NCI-H2029 treated with DMSO at 0.1 percent for 48 hours (cell line): ENCODE measurements at places on chromosomes 12 and 14.

DNA sequence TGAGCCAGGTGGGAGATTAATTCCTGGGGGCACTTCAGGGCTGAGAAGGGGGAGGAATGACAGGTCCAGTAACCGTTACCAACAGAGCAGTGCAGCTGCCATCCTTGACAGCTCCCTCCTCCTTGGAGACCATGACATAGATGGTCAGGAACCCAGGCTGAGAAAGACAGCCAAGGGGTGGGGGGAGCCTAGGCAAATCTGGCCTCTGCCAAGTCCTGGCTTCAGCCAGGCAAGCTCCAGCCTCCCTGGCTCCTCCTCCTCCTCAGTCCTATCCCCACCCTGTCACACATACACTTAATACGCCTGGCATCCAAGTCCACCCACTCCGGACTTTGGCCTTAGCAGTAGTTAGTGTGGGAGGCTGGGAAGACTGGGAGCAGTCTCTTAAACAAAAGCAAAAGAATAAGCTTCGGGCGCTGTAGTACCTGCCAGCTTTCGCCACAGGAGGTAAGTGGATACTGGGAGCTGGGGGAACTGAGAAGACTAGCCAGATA is at the start of gene RDH5:
TSS of gene RDH5 (plus strand) at position 323 of the 494 bp plus-strand sequence. CDS start 792 bp downstream, outside the sequence.
- DNase-seq = no peak

DNA sequence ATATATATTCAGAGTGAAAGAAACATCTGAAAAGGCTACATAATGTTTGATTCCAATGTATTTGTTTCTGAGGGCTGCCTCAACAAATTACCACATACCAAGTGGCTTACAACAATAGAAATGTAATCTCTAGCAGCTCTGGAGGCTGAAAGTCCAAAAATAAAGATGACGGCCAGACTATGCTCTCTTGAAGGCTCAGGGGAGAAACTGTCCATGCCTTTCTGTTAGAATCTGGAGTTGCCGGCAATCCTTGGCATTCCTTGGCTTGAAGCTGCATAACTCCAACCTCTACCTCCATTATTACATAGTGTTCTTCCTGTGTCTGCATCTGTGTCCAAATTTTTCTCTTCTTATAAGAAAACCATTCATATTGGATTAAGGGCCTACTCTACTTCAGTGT is 68.1 kb upstream of the PLEKHG7 start:
- no peak for DNase-seq

- no peak for DNase-seq
Measured at GRCh38 chr12:15774819-15775218, 14.4 kb downstream of the EPS8 start.

DNA sequence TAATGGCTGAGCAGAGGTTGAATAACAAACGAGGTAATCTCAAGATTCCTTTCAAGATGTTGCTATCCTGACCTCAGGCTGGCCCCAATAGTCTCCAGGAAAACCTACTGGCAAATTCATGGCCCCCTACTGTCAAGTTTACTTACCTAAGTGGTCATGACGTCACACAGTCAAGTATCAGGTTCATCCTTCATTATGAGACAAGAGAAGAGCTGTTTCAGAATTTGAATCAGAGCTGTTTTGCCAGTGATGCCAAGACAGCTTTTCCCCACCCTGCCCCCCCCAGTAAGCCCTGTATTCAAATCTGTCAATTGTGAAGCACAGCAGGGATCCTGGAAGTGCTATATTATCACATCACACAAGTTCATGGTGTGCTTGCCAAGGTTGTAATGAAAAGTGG is 509.6 kb downstream of the NOVA1 start:
- no peak for DNase-seq

DNA sequence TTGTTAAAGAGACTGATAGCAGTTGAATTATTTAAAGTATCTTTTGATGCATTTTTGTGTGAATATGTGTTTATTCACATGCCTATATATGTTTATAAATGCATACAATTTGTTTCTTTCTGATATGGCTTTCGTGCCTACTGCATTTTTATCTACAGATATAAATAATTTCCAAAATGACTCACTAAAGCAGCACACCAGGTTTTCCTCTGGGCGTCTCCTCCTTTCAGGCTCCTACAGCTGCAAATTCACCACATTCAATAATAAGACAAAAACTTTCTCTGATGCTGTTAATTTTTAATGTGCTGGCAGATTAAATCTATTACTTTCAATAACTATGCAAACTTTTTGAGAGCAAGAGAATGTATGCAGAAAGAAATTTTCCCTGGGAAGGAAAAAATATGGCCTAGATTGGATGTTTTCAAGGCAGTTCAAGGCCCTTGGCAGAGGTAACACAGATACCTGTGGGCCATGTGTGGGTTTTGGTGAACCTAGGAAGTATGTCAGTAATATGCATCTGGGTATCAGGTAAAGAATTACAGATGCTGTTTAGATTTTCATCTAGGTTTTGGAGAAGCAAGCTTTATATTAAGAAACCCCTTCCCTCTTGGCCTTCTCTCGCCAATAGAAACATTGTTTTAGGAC is 381.8 kb downstream of the EGLN3 start:
- no peak for DNase-seq

- no peak for DNase-seq
Measured at GRCh38 chr14:97703006-97703760, 906.0 kb downstream of the VRK1 start.

GRCh38 chr12:2548081-2548480 is 246.7 kb upstream of the FKBP4 start:
- no peak for DNase-seq

DNA sequence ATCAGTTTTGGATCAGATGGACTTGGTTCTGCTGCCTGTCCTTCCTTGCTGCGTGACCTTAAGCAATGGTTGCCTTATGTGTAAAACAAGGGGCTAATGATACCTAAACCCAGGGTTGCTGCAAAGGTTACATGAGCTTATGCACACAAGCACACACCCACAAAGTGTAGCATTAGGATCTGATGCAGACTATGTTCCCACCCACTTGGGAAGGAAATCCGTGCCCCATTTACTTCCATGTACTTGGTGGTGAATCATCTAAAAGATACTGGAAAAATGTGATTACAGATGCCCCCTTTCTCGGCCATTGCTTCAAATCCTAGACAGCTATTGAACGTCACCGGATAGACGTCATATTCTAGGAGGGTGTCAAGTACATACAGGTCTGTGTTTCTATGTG is 87.1 kb downstream of the PRKCH start:
- no peak for DNase-seq

DNA sequence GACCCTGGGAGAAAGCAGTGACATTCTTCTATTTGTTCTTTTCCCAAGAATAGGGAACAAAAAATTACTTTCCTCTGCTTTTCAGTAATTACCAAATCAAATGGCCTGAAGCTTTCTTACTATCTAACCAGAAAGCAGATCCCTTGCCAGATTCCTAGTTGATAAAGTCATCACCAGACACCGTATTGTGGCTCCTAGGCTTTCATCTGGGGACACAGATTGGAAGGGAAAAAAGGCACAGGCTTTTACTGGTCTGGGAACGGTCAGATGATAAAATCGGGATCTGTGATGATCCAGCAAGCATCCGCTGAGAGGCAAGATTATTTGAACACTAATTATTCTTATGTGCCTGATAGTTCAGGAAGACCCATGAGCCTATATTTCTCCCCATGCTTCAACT is 79.1 kb upstream of the BCL2L14 start:
- DNase-seq = no peak

- no peak for DNase-seq
Measured at GRCh38 chr12:47770086-47770726, 2.8 kb upstream of the SLC48A1 start.
